ENCODE measurements at places on chromosomes 6 and 20.

DNA sequence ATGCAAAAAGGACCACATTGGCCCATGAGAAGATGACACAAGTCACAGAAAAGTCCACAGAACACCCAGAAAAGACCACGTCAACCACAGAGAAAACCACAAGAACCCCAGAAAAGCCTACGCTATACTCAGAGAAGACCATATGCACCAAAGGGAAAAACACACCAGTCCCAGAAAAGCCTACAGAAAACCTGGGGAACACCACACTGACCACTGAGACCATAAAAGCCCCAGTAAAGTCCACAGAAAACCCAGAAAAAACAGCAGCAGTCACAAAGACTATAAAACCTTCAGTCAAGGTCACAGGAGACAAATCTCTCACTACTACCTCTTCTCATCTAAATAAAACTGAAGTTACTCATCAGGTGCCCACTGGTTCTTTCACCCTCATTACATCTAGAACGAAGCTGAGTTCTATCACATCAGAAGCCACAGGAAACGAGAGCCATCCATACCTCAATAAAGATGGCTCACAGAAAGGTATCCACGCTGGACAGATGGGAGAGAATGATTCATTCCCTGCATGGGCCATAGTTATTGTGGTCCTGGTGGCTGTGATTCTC, 11.2 kb downstream of the MUCL3 start:
- DNase-seq, result no peak

DNA sequence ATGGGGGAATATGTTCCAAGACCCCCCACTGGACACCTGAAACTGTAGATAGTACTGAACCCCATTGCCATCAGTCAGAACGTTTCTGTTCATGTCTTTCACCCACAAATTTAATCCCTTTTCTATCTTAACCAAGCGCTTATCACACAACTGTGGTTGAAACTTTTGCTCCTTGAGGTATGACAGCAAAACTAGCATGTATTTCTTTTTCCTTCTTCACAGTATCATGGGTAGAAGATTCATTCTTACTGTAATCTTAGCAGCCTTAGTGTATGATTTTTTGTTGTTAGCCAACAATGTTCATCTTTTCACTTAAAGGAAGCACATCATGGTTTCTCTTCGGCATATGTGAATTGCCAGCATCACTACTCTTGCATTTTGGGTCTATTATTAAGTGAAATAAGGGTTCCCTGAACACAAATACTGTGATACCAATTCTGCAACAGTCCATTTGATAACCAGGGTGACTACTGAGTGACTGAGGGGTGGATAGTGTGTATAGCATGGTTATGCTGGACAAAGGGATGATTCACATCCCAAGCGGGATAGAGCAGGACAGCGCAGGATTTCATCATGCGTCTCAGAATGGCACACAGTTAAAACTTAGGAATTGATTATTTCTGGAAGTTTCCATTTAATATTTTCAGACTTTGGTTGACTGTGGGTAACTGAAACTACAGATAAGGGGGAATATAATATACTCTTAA, 41.8 kb downstream of the KCNS1 start:
- no peak for DNase-seq

GRCh38 chr20:13229538-13229937, 8.5 kb downstream of the ISM1 start:
- no peak for DNase-seq

- DNase-seq, result no peak
Observed at GRCh38 chr6:98838975-98839374, 4.6 kb downstream of the POU3F2 start.

GRCh38 chr20:37386505-37387251, 40.7 kb downstream of the SRC start:
- no peak for DNase-seq

GRCh38 chr6:142942805-142943227, 2.2 kb downstream of the HIVEP2 start:
- DNase-seq, result no peak

GRCh38 chr6:3205913-3206312, 21.5 kb downstream of the TUBB2B start:
- DNase-seq, result no peak

DNA sequence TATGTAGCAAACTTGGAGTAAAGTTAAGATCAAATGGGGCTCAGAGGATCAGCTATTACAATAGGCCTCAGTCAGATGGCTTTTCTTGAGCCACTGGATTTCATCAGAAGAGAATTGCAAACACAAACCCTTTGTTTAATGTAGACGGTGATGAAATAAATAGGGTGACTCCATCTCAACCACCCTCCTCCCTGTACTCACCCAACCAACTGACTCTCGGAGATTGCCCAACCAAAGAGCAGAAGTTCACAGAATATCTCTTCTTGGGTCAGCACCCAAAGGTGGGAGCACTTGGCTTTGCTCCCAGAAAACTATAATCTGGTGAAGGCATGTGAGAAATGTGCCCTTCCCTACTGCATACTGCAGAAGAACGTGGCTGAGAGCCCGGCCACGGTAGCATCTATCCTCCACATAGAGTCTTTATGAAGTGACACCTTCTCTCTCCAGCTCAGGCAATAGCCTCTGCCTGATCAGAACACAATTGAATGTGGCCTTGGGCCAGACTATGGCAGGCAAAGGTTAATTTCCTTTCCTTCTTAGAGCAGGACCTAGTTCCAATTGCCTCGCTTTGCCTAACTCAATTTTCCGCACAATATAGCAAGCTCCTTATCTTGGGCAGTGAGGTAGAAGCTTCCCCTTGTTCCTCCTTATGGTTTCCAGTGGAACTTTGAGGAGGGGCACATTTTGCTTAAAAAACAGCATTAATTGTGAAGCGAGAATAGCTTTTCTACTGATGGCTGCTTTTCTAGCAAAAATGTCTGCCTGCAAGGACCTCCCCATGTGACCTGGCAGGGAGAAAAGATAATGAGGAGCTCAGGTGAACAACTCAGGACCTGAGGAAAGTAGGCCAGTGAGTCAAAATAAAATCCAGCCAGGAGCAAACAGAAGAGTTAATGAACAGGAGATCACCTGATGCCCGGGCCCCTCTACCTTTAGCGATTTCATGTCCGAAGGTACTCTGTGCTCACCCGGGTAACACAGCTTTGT, 79.4 kb downstream of the GFOD1 start:
- DNase-seq, result no peak

GRCh38 chr6:15755526-15755925, 92.7 kb upstream of the DTNBP1 start:
- DNase-seq, result no peak

GRCh38 chr6:158648682-158649131, 1.1 kb upstream of the SYTL3 start:
- no peak for DNase-seq

GRCh38 chr6:126944512-126944911, 174.0 kb upstream of the RSPO3 start:
- no peak for DNase-seq

DNA sequence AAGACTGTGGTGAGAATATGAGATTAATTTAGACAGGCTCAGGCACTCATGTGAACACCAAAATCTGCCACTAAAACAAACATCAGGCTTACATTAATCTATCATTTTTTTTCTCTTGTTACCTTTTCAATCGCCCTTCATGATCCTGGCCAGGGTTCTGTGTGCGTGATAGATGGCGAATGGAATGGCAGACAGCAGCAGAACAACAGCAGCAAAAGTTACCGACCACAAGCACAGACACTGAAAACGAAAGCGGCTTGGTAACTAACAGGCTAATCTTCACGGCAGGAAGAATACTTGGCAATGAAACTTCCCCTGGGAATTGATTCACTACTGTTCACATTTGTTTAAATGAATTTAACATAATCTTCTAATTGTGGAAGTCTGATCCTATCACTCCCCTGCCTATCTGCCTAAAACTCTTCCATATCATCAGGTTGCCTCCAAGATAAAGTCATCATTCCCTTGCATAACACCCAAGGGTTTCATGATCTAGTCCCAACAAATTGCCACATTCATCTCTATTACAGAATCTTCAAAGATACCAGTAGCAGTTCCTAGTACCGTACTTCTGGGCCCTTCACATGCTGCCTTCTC, 28.7 kb downstream of the PTPRK start:
- DNase-seq, result no peak

DNA sequence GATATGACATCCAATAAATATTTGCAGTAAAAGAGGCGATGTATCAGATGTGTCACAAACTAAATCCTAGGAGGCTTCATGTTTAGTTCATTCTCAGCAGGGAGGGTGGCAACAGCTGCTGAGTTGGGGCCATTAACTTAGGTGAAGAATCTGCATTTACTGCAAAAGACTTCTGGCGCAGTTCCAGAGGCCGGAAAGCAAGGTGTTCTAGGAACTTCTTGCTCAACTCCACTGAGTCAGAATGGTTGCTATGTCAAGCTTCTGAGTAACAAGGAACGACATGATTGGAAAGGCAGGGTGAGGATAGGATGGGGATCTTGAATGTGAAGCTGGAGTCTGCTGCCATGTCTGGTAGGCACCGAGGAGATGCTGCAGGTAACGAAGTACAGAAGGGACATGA, 11.7 kb downstream of the ADNP start:
- no peak for DNase-seq
